ENCODE measurements at places on chromosomes 4 and X.

GRCh38 chr4:7852568-7853185, 87.0 kb downstream of the AFAP1 start:
- DNase-seq: no peak

GRCh38 chrX:77597090-77597489, 149.9 kb downstream of the FGF16 start:
- peak; percentile 39 for DNase-seq

GRCh38 chrX:110180176-110180927, 137.5 kb downstream of the AMMECR1 start:
- peak; percentile 60 for DNase-seq

DNA sequence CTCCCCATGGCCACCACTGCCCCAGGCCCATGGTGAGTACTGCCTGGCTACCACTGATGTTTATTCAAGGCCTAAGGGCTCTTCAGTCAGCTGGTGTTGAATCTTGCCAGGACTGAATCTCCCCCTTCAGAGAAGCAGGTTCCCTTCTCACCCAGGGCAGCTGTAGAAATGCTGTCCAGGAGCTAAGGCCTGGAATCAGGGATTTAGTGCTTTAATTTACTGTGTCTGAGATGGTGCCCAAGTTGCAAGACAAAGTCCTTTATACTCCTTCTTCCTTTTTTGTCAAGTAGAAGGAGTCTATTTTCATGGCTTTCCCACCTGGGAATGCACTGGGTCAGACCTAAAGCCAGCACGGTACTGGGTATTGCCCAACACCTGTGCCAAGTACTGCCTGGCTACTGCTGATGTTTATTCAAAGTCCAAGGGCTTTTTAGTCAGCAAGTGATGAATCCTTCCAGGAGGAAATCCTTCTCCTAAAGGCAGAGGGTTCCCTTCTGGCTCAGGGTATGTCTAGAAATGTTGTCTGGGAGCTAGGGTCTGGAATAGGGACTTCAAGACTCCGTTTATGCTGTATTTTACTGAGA, 117.6 kb upstream of the ATOH1 start:
- no peak for DNase-seq

DNA sequence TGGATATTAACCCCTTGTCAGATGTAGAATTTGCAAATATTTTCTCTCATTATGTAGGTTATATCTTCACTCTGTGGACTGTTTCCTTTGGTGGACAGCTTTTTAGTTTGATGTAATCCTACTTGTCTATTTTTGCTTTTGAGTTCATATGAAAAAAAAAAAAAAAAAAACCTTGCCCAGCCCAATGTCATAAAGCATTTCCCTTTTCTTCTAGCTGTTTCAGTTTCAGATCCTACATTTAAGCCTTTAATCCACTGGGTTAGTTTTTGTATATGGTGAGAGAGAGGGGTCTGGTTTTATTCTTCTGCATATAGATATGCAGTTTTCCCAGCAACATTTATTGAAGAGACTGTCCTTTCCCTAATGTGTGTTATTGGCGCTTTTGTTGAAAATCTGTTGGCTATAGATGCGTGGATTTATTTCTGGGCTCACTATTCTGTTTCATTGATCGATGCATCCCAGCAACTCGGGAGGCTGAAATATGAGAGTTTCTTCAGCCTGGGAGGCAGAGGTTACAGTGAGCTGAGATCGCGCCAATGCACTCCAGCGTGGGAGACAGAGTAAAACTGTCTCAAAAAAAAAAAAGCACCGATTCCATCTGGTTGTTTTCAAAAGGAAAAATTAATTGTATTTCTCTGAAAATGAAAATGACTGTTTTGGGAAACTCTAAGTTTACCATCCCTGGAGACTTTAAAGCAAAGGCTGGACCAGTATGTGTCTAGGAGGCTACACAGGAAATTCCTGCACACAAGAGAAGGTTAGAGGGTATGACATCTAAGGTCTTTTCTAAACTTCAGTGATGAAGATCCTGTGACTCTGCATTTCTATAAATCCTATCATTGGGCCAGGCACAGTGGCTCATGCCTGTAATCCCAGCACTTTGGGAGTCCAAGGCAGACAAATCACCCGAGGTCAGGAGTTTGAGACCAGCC, 35.6 kb downstream of the STEEP1 start:
- no peak for DNase-seq

DNA sequence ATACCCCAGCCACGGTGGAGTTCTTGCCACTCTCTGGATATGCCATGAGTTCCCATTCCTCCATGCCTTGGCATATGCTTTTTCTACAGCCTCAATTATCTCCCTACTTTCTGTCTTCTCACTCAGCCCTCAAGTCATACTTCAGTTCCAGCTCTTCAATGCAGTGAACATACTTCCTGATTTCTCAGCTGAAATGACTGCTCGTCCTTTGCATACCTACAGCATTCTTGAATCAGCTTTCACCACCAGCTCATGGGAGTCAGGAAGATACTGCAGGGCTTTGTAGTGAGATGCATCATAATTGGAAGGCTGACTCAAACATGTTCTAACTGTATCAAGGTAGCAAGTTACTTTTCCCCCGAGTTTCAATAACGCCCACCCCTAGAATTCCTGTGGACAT, 118.4 kb downstream of the APBB2 start:
- DNase-seq: peak; percentile 18

DNA sequence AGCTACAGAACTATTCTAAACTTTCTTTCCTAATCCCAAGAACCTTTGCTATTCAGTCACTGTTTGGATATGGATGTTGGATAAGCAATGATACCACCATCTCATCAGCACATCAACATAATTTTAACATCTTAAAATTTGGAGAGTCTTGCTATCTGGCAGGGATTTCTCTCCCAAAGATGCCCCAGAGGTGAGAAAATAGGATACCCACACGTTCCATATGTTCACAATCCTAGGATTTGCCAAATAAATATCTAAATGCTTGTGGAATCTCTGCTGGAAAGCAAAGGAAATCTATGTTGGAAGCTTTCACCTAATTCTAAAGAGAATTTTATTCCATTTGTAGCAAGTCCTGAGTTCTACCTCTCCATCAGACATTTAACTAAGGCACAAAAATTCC, 24.4 kb downstream of the SOWAHB start:
- no peak for DNase-seq

- no peak for DNase-seq
These were observed 268.6 kb downstream of the RAB28 start for GRCh38 chr4:13215560-13215959.

GRCh38 chr4:181293541-181293940, 949.7 kb upstream of the TENM3 start:
- DNase-seq: no peak

GRCh38 chrX:153635788-153636668, 11.0 kb upstream of the DUSP9 start:
- no peak for DNase-seq

DNA sequence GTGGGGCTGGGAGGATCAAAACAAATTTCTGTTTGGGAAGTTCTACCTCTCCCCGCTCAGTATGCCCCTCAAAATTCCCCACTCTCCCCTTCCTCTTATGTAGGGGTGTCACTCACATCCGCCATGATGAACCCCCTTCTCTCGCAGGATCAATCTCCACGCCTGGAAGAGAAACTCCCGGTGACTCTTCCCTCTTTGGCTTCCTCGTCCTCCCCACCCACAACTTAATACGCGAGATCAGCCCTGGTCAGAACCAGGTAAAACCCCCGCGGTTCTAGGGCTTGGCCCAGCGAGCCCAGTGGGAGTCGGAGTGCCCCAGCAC, 427 bp downstream of the LAMTOR3 start:
- peak; percentile 10 for DNase-seq

DNA sequence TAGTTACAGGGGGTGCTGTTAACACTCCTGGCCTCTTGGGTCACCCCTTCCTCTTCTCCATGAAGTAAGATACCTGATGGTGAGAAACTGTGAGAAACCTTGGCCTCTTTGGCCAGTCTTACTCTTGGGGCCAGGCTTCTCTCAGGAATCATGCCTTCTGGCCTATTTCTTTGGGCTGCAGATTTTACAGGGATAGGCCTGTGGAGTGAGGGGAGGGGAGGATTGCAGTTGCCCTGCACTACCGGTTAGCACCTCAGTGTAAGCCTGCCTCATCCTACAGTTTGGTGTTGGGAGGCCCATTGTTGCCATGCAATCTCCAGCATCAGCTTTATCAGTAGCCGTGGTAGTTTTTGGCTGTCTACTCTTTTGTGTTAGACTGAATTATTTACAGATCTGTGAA, 7.6 kb upstream of the PGRMC2 start:
- DNase-seq: no peak

DNA sequence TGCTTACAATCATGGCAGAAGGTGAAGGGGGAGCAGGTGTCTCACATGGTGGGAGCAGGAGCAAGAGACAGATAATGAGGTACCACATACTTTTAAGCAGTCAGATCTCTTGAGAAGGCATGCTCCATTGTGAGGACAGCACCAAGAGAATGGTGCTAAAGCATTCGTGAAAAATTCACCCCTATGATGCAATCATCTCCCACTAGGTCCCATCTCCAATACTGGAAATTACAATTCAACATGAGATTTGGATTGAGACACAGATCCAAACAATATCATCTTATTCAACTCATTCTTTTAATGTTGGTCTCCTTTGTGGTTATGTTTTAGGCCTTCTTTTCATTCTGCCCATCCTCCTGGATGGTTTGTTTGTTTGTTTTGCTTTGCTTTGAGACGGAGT, 54.1 kb upstream of the PDLIM5 start:
- DNase-seq: no peak

DNA sequence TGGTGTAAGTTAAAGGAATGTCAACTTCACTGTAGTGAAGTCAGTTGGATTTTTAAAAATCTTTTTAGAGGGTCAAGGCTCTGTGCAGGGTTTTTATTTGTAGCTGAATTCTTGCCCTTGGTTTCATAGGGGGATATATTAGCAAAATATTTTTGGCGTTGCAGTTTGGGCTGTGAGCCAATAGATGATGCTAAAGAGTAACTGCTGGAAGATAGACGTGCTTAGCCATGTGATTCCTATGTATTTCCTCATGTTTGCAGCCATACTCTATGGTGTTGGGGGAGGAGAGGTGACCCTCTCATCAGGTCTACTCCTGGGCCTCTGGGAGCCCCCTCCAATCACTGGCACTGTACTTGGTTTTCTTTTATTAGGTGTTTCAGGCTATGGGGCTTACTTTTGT, 246.7 kb upstream of the ARHGAP24 start:
- DNase-seq: no peak
